ENCODE measurements at places on chromosomes 16 and 17.

GRCh38 chr16:18783430-18784341 is 6.4 kb downstream of the RPS15A start:
- DNase-seq = no peak

DNA sequence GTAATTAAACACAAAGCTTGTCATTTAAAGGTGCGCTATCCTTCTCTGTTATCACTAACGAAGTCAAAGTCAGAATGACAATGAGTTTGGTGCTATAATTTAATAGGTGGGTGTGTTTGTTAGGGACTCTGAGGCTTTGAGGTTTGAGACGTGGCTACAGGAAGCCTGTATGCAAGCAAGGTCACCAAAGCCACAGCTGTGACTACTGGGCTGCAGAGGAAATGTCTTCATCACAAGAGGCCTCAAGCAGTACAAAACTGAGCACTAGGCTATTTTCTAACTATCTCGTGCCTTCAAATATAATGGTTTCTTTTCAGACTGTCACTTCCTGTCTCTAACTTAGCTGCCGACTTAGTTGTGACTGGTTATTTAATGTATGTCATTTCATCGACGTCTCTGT is 141.2 kb downstream of the AATF start:
- DNase-seq = no peak

DNA sequence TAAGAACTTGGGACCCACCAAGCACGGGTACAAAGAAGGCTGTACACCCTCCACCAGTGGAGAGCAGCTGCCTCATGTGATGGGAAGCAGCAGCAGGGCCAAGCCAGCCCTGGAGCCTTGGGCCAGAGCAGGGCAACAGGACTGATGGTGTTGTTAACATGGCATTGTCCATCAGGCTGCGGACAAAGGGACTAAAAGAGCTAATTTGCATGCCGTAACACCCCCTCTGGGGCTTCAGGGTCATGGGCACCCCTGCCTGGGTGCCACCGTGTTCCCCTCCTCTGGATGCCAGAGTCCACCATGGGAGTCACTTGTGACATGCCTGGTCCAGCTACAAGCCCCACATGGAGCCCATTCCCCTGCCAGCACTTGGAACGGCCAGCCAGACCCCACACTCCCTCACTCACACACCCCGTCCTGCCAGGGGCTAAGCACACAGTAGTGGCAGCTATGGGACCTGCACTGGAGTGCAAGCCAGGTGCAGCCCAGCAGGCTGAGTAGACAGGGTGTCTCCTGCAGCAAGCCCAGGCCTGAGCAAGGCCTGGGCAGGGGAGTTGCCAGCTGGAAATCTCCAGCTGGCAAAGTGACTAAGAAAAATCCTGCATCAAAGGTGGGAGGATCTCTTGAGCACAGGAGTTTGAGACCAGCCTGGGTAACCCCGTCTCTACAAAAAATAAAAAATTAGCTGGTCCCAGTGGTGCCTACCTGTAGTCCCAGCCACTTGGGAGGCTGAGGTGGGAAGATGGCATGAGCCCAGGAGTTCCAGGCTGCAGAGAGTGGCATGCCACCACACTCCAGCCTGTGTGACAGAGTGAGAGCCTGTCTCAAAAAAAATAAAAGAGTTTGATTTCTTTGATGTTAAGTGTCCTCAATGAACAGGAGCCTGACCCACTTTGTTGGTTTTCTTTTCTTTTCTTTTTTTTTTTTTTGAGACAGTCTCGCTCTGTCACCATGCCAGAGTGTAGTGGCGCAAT is 33.7 kb downstream of the NOL11 start:
- no peak for DNase-seq

DNA sequence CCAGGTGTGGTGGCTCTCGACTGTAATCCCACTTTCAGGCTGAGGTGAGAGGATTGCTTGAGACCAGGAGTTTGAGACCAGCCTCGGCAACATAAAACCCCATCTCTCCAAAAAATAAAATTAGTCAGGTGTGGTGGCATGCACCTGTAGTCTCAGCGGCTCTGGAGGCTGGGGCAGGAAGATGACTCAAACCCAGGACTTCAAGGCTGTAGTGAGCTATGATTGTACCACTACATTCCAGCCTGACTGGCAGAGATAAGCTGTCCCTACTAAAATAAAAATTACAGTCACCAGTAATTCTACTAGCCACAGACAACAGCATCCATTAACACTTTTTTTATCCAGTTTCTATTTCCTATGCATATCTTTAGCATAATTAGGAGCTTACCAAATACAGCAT is 176.3 kb downstream of the CPPED1 start:
- no peak for DNase-seq

DNA sequence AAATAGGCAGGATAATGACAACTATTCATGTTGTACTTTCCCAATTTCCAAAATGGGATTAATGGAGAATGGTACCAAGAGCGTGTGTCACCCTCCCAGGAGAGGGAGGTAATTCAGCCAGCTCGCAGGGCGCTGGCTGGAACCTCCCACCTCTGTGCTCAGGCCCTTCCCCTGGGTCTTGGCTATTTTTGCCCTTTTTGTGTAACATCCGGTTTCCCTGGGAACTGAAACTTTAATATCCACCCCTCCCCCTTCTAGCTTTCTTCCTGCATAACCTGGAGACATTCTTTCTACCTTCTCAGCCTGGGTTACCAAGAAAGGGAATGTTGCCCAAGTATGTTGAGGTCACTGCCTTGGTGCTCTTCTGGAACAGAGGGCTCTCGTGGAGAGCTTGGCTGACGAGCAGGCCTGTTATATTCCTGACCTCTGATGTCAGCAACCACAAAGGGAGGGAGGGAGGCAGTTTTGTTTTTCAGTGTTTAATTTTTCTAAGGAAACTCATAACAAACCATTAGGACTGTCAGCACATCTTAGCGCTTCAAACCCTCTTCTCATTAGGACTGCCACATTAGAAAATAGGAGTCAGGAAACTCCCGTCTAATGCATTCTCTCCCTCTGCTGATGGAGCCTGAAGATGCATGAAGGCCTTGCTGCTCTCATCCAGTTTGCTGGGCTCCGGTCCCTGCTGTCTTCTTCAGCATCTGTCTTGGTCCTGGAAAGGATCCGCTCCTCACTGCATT is 25.6 kb downstream of the ITGB3 start:
- DNase-seq = peak; percentile 64

- DNase-seq = no peak
Measured at GRCh38 chr17:34723875-34724274, 144.5 kb downstream of the TMEM132E start.

DNA sequence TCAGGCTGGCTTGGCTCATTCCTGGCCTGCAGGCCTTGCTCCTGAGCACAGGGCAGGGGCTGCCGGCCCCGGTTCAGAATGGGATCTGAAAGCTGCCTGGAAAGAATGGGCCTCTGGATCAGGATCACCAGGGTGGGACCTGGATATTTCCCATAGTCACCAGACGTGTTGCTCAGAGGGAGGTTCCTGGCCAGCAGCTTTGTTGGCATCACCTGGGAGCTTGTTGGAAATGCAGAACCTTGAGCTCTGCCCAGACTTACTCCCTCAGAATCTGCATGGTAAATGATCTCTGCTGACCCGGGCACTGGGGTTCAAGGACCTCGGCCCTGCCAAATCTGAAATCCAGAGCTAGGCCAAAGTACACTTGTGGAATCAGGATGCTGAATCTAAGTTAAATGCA is 29.5 kb upstream of the MED9 start:
- no peak for DNase-seq

GRCh38 chr17:29958947-29959657 is 17.7 kb downstream of the EFCAB5 start:
- DNase-seq = no peak

Data from amniotic stem cell (primary cell).